ENCODE measurements at places on chromosomes 1 and 21.

DNA sequence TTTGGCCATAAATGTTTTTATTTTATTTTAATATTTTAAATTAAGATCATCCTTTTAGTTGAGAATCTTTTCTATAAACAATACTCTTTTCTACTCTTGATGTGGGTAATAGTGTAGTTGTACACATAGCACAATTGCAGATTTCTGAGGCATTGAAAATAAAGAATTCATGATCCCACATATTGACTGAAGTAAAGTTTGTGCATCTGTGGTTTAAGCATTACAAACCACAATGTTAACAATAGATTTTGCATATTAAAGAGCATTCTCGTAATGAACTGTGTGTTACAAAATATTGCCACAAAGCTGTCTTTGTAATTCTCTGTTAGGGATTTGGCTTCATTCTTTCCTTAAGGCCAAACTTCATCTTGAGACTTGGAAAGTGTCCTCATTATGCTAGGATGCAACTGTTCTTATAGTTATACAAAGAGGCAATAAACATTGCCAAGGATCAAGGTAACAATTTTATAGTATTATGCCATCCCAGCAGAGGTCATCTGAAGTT is 256.8 kb downstream of the OLFM3 start:
- no peak for DNase-seq

- peak; percentile 20 for DNase-seq
Observed at GRCh38 chr1:151934048-151934493, 24.8 kb upstream of the THEM4 start.

DNA sequence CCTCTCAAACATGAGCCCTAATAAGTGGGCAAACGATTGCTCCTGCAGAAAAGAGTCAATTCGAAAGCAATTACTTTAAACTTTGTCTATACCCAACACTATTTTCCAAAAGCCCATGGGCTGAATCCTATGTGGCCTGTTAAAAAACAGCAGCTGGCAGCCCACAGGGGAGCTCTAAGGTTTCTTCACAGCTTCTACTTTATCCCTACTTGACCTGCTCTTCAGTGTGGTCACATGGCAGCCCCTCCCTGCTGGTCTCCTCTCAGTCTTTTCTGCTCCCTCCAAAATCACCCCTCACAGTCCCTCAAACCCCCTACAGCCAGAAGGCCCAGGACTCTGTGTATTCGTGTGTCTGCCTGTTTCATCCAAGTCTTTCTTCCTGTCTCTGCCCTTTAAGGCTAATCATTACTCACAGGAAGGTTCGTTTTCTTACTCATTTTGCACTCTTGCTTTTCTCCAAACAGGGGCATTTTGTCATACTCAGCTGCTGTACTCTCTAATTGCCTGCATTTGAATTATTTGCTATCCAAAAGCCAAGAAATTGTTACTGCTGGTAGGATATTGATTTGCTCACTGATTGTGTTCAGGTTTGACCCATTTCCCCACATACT is 62.4 kb upstream of the FAM3B start:
- no peak for DNase-seq

DNA sequence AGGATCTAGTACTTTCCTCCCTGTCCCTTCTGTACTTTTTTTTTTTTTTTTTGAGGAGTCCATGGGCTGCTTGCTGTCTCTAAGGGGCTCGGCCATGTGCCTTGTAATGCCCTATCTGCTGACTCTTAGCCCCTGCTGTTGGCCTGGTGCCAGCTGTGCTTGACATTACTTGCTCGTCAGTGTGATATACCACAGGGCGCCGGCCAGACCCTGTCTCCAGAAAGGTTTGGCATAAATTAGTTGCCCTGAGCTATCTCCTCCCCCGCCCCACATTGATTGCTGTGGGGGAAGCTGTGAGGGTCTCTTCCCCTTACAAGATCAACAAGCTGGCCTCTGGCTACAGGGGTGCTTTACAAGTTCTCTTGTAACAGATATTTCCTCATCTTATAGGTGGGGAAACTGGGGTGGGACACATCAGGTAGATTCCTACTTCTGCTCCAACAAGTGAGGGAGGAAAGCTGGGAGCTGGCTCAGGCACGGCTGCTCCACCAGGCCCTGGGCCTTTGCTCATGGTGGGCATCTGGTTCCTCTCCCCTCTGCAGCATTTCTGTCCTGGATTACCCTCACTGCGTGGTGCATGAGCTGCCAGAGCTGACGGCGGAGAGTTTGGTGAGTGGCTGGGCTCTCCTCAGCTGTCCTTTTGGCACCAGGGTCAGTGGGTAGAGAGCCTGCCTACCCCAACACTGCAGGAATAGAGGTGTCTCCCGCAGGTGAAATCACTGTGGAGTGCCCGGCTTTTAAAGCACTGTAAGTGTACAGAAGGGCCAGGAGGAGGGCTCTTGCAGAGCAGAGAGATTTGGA is 15.6 kb downstream of the STRIP1 start:
- DNase-seq: no peak

GRCh38 chr1:205735218-205735617 is 14.8 kb downstream of the NUCKS1 start:
- DNase-seq: no peak

DNA sequence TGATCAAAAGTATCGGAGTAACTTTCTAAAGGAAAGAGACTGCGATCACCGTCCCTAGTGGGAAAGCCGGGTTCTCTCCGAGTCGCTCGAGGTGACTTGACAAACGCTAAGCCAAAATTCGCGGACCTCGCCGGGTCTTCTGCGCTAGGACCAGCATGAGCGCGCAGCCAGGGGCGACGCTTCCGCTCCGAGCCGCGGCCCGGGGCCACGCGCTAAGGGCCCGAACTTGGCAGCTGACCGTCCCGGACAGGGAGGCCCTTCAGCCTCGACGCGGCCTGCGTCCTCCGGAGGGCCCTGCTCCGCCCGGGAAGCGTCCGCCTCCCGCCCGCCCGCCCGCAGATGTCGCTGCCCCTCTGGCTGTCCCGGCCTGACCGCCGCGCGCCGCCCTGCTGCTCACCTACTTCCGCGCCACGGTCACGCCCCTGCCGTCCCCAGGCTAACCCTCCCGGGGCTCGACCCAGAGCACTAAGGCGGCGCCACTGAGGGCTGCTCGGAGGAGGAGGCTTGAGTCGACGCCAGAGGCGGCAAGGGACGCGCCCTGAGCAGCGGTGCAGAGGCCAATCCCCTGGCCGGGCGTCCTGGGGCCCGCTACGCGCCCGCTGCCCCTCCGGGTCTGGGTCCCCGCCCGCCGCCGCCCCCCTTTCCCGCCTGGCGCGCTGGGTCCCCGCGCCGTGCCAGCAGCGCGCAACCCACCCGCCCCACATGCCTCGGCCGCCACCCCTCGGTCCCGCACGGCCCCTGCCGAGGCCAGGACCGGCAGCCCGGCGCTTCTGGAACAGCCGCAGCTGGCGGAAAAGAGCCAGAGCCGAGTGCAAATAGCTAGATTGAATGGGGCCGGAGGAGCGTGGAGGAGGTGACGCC is 896 bp upstream of the DUSP10 start:
- DNase-seq: peak; percentile 82

- no peak for DNase-seq
Observed at GRCh38 chr1:206693029-206693428, 8.3 kb downstream of the MAPKAPK2 start.

GRCh38 chr1:223129229-223129901 is 13.7 kb downstream of the TLR5 start:
- peak; percentile 42 for DNase-seq

DNA sequence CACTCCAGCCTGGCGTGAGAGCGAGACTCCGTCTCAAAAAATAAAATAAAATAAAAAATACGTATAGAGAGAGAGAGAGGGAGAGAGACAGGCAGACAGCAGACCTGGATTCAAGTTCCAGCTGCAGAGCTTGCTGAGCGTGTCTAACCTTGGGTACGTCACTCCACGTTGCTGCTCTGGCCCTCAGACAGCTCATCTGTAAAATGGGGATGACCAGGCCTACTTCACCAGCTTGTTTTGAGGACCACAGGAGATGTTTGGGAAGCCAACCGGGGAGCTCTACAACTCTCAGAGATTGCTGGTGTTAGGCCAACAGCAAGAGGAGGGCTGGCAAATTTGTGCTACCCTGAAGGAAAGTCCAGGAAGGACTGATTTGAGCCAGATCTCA is 499 bp upstream of the TRAF5 start:
- DNase-seq: no peak

DNA sequence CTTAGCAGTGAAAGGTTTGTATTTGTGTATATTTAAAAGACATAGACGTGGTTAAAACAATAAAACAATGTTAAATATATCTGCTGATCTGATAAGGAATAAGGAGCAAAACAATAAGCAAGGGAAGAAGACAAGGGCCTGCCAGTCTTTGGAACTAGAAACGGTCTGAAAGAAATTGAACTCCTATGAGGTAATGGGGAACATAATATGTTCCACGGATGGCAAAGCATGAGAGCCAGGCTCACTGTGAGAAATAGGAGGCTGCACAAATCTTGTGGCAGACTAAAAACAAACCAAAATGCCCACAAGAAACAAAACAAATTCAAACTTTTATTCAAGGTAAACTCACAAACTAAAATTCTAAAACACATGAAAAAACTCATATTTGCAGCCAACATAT is 150.5 kb downstream of the NTMT2 start:
- no peak for DNase-seq

DNA sequence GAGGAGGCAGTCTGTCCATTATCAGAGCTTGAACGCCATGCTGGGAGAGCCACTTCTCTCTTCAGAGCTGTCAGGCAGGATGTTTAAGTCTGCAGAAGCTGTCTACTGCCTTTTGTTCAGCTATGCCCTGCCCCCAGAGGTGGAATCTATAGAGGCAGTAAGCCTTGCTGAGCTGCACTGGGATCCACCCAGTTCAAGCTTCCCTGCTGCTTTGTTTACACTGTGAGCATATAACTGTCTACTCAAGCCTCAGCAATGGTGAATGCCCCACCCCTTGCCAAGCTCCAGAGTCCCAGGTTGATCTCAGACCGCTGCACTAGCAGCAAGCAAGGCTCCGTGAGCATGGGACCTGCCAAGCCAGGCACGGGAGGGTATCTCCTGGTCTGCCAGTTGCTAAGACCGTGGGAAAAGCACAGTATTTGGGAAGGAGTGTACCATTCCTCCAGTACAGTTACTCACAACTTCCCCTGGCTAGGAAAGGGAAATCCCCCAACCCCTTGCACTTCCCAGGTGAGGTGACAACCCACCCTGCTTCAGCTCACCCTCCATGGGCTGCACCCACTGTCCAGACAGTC is 32.5 kb downstream of the RGS13 start:
- DNase-seq: no peak

DNA sequence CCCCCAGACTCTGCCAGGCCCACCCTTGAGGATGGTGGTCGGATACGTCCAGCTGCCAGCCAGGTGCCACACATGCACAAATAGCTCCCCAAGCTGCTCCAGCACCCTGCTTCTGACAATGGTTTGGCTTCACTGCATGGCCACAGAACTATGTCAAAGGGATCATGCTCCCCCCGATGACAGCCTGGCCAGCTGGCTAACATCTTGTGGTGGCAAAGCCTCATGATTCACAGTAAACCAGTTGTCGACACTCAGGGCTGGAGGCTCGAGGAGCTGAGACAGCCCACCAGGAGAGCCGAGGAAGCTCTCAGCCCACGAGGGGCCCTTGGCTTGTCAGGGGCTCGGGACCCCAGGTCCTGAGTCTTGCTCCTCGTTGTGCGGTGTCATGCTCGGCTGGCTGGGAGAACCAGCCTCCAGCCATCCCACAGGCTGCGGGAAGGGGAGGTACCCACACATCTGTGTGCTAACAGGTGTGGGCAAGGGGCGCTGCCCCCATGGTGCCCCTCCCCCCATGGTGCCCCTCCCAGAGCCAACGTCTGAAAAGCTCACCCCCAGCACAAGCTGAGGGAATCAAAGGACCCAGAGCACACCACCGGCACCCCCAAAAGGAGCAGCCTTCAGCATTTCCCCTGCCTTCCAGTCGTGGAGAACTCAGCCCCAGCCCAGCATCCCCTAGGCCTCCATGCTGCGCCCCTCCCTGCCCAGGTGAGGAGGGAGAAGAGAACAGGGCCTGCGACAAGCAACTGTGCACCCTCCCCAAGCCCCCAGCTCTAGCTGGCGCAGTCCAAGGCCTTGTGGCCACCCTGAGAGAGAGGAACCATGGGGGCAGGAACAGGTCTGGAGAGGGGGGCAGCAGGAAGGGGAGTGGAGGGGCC is 41.2 kb downstream of the KIF21B start:
- DNase-seq: no peak

- no peak for DNase-seq
Observed at GRCh38 chr1:40317394-40318074, 448 bp upstream of the COL9A2 start.

- DNase-seq: no peak
Observed at GRCh38 chr21:32461503-32461902, 49.0 kb downstream of the EVA1C start.

GRCh38 chr1:8083739-8084484 is 57.8 kb upstream of the ERRFI1 start:
- DNase-seq: no peak

DNA sequence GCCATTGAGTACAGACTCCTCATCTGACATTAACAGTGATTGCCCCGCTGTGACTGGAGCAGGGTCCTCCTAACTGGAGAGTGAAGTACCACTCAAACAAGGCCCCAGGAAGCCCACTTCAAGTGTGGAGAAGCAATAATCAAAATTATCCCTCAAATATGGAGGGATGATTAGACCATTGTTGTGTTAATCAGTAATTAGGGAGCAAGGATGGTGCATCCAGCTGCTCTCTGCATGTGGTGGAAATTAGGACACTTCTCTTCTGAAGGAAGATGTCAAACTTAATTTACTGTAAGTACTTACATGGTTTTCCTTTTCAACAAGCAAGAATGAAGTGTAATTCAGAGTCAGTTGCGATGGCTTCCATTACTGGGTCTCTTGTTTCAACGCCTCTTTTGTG is 3.4 kb upstream of the ZP4 start:
- DNase-seq: no peak

DNA sequence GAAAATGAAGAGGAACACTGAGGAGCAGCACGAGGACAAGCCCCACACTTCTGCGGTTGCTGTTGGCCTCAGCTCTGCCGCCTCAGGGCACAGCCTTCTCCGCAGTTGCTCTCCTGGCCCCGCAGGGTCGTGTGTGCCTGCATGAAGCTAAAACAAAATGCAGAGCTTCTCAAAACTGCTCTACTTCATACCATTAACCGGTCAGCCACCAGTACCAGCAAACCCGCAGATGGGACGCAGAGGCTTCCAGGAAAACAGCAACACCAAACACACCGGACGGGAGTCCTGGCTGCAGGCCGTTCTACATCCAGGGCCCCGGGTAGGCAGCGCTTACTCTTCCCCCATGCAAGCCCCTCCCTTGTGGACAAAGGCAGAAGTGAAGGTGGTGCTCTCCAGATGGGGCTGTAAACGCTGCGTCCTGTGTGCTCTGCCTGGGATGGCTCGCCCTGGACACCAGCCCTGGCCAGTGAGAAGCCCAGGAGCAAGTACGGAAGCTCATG is 7.1 kb upstream of the C1orf159 start:
- no peak for DNase-seq

- peak; percentile 10 for DNase-seq
Observed at GRCh38 chr1:6185635-6186382, 5.7 kb upstream of the CHD5 start.

Data from stimulated activated naive CD4-positive, alpha-beta T cell treated with Interleukin-2 at 50 U/mL for 16 hours (primary cell).